ENCODE measurements at places on chromosomes 7 and 10.

DNA sequence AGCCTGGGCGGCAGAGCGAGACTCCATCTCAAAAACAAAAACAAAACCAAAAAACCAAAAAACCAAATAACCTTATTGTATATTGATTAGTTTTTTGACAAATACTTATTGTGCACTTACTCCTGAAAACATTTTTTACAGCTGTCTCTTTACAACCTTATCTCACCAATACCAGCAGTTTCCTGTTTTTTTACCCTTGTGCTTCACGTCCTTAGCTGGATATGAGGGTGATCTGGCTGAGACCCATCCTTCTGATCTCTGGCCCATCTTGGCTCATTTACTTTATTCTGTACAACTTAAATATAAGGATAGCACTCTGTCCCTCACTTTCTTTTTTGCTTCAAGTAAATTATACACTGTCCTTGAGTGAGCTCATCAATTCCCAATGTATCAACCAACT is 104.6 kb upstream of the DNAJB12 start:
- no peak for DNase-seq

DNA sequence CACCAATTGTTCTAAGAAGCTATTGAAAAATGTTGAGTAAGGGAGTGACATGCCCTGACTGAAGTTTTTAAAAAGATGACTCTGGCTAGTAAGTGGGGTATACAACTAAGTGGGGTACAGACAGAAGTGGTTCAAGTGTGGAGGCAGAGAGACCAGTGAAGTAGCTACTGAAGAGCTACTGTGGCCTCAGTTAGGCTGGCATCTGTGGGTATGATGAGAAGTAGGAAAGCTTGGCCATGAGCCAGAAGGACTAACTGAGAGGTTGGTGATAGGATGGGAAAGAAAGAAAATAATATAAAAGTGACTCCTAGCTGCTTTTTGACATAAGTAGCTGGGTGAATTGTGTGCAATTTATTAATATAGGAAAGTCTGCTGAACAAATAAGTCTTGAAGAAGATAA is 176.6 kb downstream of the SEMA3D start:
- DNase-seq, result no peak

GRCh38 chr10:48324580-48324979 is 18.1 kb downstream of the MAPK8 start:
- no peak for DNase-seq

DNA sequence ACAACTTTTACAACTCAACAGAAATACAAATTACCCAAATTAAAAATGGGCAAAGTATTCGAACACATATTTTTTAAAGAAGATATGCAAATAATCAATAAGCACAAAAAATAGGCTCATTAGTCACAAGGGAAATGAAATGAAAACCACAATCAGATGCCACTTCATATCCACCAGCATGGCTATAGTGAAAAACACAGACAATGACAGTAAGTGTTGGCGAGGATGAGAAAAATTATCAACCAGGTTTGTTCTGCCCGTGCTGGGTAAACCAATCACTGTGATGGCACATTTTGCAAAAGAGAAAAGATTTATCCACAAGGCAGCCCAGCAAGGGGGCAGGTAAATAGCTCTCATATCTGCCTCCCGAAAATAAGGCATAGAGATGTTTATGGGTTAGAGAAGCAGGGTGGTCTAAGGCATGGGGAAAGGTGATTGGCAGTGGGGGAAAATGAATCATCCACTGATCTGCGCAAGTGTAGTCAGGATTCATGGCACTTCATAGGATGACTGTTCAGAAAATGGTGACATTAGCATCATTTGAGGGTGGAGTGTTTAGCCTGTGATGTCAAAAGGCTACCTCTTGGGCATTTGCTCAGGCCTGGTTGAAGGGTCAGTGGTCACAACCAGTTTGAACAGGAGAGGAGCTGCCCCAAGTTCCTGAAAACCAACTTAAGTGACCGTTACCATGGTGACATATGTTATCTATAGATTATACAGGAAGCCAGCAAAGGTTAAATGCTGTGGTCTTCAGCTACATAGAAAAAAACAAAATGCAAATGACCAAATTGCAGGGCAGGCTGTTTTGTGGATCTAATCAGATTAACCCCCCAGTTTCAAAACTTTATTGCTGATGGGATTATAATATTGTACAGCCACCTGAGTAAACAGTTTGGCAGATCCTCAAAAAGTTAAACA is 8.0 kb upstream of the CFAP70 start:
- DNase-seq, result no peak

- no peak for DNase-seq
Measured at GRCh38 chr7:132221356-132221755, 354.9 kb downstream of the PLXNA4 start.

DNA sequence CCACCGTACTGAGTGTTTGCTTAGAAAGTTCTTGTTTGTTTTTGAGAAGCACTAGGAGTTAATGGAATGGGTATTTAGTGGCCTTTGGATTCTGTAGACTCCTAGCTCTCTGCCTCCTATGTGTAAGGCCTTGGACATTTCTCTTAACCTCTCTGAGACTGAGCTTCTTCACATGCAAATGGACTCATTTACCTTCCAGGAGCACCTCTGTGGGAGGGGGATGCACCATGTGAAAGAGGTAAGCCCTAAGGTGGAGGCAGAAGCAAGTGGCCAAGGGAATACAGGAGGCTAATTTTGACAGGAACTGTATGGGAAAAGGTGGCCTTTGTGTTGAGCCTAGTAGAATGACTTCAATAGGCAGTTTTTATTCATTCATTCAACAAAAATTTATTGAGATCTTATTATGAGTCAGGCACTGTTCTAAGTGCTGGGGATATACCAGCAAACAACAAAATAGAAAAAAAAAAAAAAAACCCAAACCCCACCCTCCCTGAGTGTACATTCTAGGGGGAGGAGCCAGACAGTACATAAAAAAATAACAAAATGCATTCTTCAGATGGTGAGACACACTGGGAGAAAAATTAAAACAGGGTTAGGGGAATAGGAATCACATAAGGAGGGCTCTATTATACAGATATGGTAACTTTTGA is 9.2 kb upstream of the EPHA1 start:
- DNase-seq, result no peak

DNA sequence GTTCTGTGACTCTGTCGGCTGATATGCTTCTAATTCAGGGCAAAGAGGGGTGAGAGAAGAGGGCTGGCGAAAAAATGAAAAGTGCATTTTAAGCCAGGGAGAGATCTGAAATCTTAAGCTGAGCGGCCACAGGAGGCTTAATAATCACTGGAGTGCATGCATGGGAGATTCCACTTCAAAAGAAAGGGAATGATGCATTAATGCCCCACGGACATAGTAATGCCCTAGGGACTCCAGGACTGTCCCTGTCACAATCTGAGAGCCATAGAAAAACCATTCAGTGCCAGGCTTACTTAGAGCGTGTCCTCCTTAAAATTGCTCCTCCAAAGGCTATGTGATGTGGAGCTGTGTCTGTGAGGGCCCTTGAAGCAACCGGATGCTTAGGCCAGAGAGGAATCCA is 75.1 kb downstream of the NHLRC2 start:
- no peak for DNase-seq

DNA sequence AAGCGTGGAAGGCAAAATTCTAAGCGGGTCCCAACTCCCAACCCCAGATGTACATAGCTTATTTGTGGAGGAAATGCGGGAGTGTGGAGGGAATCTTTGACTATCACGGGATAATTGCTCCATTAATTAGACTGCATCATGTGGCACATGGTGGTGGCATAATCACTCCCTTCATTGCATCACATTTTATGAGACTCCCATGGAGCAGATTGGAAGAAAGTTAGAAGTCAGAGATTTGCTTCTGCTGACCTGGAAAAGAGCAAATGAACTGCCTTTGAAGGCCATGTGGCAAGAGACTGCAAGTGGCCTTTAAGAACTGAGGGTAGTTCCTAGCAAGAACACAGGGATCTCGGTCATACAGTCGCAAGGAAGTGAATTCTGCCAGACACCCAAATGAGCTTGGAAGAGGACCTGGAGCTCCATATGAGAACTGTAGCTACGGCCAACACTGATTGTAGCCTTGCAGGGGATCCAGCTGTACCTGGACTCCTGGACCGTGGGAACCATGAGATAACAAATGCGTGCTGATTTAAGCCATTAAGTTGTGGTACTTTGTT is 37.1 kb upstream of the ITGB1 start:
- no peak for DNase-seq

DNA sequence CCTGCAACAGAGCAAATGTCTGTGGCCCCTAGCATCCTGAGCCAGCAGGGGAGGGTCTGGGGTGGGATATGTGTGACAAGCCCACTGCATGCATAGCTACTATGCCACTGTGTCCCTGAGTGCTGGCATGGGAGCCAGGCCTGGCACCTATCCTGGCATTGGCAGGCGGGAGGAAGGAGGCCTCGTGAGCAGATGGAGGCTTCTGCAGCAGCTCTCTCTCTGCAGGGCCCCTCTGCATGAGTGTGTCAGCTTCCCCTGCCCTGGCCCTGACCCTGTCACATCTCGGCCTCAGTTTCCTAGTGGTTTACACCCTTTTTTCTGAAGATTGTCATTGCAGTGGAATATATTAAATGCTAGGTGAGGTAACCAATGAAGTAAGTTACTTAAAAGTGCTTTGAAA is 13.1 kb upstream of the IMPDH1 start:
- no peak for DNase-seq
